HFF-Myc (cell line): ENCODE measurements at places on chromosomes 7 and 10.

DNA sequence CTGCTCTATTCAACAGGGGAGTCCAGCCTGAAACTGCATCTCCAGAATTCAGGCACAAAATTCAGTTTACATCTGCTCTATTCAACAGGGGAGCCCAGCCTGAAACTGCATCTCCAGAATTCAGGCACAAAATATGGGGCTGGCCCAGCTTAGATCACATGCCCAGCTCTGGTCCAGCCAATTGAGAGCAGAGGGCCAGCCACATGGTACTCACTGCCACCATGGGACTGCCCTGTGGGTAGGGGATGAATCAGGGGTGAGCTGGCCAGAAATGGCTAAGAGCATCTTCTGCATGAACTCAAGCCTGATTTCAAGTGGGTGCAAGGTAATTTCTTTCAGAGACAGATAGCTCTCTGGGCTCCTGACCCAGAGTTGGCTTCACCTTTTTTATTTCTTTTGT, 156.6 kb upstream of the LYZL2 start:
- no peak for DNase-seq

- DNase-seq, result no peak
Measured at GRCh38 chr7:106129291-106129690, 17.2 kb upstream of the SYPL1 start.

DNA sequence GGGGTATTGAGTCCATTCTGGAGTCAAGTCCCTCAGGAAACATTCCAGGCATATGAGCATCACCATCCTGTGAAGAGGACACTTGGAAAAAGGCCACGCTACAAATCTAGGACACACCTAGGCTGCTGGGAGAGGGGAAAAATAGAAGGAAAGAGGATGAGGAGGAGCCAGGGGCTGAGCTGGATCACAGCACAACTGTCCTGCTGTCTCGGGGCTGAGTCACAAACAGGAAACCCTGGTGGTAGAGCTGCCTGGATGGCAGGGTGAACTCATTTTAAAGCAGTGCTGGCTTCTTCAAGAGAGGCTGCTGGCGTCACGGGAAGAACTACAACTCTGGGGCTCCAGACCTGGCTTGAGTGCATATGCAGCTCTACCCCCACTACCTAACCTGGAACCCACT, 151.5 kb downstream of the RNF216 start:
- DNase-seq, result peak; percentile 70

DNA sequence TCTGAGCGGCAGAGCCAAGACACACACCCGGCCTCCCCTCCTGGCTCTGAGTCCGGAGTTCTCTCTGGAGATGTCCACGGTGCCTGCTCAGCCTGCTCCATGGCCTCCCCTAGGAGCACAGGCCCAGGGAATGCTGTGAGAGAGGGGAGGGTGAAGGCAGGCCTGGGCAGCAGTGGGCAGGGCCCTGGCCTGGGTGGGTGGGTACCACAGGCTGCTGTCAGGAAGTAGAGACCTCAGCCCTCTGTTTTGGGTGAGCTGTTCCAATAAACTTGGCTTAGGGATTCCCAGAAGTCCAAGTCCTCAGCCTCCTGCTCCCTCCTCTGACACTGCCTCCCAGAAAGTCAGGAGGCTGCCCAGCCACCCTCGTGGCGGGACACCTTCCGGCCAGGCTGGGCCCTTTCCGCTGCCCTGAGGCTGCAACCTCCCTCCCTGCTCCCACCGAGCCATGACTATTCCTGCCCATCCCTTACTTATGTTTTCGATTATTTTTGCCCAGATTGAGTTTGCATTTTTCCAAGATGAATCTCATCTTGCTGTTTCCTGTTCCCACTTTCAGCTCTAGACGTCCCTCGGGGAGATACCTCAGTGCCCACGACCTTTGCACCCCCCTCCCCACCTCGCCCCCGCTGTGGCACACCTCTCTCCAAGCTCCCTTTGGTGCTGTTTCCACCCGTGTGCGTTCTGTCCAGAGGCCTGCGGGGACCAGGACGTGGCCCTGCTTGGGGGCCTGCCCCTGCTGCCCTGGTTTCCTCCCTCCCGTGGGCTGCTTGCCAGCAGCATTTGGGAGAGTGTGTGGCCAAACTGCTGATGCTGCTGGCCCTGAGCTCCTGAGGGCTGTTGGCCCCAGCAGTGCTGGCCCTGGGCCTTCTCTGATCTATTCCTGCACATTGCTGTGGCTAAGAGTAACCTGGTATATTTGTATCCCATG, 5.8 kb upstream of the POLM start:
- DNase-seq, result peak; percentile 83

GRCh38 chr7:139613971-139614411, 90.5 kb downstream of the CLEC2L start:
- DNase-seq, result no peak

DNA sequence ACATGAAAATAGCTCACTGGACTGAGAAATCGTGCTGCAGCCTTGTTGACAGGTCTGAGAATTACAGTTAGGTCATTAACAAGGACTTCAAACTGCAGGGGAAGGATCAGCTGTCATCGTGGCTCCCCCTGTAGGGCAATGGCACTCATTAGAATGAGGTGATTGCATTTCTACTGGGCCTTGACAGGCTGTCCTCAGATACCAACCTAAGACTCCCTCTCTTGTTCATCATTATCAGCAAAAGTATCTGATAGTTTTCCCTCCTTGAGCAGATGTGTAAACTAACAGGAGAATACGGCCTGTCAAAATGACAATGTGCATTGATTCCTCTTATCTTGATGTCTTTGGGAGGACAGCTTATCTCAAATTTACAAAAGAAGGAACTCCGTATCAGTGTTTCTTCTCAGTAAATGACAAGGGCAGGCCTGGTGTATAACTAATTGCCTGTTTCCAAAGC, 648.5 kb upstream of the LRRN3 start:
- no peak for DNase-seq

DNA sequence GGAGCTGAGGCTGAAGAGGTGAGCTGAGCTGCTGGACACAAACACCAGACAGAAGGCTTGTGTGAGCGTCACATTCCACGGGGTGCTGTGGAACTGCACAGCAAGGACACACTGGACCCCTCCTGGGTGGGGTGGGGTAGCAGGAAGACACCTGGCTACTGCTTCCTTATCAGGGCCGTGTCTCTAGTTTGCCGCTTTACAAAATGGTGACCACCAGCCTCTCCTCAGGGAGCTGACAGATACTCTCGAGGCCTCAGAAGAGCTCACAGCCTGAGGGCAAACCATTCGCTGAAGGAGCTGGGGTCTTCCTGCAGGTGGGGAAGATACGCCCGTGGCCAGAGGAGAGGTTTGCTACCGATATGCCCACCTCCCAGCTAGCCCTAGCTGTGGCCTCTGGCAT, 461.9 kb downstream of the PLXNA4 start:
- no peak for DNase-seq

DNA sequence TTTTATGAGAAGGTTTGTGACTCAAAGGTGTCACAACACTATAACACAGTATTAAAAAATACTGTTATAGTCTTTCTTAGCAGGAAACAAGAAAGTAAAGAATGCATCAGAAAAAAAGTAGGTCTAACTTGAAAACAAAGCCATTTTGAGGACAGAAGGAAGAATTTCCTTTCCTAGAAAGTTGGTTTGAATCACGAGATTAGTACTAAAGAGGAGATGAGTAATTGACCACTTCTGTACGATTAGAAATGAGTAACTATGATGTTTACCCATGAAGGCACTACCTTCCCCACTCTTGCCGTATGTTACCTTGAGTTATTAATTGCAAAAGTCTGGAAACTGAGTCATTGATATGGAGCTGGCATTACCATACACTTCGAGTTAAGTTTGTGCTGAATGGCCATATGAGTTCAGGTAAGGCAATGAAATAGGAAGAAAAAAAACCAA, 65.2 kb downstream of the FAM185A start:
- no peak for DNase-seq

GRCh38 chr7:35617041-35617440, 77.9 kb downstream of the HERPUD2 start:
- no peak for DNase-seq

DNA sequence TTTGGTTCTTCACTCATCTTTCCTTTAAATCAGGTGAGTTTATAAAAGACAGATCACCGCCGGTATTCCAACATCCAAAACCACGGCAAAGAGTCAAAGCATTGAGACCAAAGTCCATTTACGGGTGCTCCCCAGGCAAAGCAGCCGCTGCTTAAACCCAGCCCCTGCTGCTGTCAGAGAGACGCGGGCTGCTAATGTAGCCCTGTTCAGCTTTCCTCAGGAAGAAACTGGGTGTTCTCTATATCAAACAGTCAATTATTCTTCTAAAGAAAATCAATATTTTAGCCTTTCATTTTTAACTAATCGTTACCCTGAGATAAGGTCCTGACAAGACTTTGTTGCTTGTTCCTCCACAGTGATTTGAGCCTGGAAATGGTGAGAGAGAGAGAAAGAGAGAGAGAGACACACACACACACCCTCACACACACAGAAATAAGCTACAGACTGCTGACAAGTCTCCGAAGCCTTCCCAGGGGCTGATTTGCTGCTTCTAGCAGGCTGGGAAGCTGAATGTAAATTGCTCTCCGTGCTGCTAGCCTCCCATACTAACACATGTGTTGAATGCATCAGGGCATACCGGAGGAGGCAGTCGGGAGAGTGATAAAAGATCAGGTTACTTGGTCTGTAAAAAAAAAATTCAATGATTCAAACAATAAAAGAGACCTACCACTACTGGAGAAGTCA, 183.0 kb upstream of the ANK3 start:
- peak; percentile 67 for DNase-seq

GRCh38 chr10:79066411-79067240, 2.1 kb upstream of the ZMIZ1 start:
- DNase-seq, result no peak

DNA sequence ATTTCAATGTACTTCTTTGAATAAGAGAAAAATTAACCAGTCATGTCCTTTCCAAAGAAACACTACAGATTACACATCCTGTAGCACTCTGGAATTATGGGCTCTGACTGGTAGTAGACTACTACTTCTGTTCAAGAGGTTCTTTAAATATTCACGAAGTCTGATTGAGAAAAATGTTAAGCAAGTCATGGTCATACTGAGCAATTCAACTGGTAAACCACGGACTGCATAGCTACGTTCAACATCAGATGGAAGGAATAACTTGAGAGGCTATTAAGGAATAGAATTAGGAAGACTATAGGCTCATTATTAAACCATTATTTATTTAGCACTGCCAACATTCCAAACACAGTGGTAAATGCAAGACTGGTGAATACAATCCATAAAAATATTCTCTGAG, 160.8 kb downstream of the IMMP2L start:
- DNase-seq, result no peak

- no peak for DNase-seq
Measured at GRCh38 chr10:2782265-2782664, 285.1 kb upstream of the PFKP start.

GRCh38 chr7:8809320-8809719, 375.9 kb downstream of the NXPH1 start:
- DNase-seq, result no peak

GRCh38 chr7:77391230-77391629, 24.9 kb downstream of the GSAP start:
- DNase-seq, result no peak

DNA sequence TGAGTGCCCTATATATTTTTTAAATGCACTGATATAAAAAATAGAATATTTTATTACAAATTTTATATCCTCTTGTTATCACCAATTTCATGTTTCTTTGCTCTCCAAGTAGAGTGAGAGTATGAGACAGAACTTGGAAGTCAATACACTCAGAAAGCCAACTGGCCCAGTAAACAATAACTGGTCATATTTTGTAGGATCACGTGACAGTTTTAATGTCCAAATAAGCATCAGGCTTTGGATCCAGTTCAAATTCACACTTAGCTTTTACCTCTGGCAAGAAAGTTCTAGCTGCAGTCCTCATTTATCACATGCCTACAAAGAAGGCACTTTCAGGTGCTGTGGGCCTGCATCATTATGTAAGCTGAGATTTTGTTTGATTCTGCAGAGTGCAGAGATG, 21.6 kb upstream of the TPK1 start:
- no peak for DNase-seq

GRCh38 chr7:50142425-50143017, 49.5 kb upstream of the ZPBP start:
- peak; percentile 17 for DNase-seq

GRCh38 chr10:57035310-57035709, 674.3 kb upstream of the ZWINT start:
- no peak for DNase-seq

DNA sequence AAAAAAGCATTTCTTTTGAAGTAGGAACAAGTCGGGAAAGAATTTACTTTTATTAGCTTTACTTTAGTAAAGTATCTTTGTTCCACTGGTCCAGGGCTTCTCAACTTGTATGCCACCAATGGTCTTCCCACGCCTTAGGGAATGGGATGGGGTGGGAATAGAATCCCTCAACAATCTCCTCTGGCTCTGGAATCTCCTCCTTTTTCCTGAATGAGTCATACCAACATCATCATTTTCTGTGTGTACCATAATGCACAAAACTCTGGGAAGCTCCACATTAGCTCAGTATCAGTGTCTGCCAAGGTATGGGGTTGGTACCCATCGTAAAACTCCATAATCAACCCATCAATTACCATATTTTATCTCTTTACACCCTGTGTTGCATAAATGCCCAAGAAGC, 159.4 kb upstream of the BMPER start:
- DNase-seq, result no peak

- DNase-seq, result no peak
Measured at GRCh38 chr7:140635345-140635744, 5.3 kb downstream of the DENND2A start.

GRCh38 chr10:93115661-93116383, 42.1 kb downstream of the CYP26A1 start:
- DNase-seq, result peak; percentile 39

DNA sequence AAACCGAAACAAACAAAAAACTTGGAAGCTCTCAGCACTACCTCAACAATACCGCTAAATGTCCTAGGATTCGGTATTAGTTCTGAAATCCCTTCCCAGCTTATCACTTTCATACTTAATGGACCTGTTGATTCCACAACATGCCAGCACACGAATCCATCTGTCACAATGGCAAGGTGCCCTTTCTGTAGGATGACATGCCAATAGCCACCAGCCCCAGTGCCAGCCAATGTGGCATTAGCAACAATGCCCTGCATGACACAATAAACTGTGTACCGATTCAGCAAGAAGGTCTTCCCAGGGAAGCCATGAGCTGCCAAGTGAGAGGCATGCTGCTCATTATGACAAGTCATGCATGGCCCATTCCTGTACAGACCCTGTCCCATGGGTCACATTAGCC, 35.6 kb upstream of the CHCHD3 start:
- no peak for DNase-seq

GRCh38 chr10:47456079-47456785, 27.7 kb downstream of the ANXA8 start:
- DNase-seq, result no peak

DNA sequence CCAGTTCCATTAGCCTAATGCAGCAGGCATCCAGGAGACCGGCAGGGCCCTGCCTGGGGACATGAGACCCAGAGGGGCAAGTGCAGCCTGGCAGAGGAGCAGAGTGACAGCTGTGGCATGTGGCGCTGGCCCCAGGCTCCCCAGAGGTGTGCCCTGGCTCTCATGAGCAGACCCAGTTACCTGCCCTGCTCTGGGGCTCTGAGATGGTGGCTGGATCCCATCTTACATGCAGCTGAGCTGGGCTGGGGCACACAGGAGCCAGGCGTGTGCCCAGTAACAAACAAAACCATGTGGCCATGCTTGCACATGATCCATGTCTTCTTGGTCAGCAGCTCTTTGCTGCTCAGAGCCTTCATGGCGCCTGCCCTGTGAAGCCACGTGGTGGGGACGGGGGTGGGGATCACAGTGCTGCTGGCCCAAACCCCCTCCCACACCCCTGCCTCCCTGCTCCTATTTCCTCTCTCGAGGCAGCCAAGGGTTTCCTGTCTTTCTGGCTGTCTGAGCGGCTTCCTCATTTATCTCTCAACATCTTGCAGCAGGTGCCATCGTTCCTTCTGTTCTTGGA, 40.3 kb upstream of the GTF2I start:
- DNase-seq, result no peak

GRCh38 chr7:97013134-97013844, 7.9 kb downstream of the DLX6 start:
- no peak for DNase-seq
